GM23248 (cell line): ENCODE measurements at places on chromosomes 6 and 20.

- DNase-seq, result no peak
Observed at GRCh38 chr6:166640342-166641043, 13.4 kb upstream of the RPS6KA2 start.

- DNase-seq, result no peak
Observed at GRCh38 chr6:166737261-166737660, 110.2 kb upstream of the RPS6KA2 start.

DNA sequence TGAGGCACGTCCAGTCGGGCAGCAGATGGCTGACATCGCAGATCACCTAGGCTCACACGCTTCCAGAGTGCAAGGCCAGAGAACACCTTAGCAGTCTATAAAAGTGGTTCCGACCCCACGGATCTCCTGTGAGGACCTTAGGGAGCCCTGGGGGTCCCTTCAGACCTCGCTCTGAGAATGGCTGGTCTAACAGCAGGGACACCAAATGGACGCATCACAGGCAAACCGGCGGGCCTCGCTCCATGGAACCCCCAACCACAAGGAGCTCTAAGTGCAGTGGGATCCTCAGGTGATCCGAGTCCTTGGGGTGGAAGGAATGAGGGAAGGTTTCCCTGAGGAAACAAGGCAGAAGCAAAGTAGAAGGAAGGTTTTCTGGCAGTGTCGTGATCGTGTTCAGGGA, 135.4 kb downstream of the SMOC2 start:
- no peak for DNase-seq

GRCh38 chr20:8129211-8129976, 2.7 kb upstream of the PLCB1 start:
- no peak for DNase-seq

- peak; percentile 52 for DNase-seq
Observed at GRCh38 chr6:118198746-118199145, 291.7 kb downstream of the SLC35F1 start.

DNA sequence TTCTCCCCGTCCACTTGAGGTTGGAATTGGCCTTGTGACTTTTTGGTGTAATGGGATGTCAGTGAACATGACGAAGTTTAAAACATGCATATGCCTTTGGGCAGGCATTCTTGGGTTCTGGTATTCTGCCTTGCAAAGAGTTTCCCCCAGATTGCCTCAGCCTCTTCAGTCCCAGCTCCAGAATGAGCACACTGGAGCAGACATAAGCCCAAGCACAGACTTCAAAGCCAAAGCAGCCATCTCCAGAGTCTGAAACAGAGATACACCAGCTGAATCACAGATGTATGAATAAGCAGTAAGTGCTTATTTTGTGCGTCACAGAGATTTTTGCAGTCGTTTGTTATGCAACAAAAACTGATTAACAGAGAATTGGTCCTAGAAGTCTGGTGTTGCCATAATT, 546.0 kb downstream of the FRK start:
- DNase-seq, result peak; percentile 51

- DNase-seq, result peak; percentile 84
Observed at GRCh38 chr20:44959638-44960102, 527 bp downstream of the TOMM34 start.

DNA sequence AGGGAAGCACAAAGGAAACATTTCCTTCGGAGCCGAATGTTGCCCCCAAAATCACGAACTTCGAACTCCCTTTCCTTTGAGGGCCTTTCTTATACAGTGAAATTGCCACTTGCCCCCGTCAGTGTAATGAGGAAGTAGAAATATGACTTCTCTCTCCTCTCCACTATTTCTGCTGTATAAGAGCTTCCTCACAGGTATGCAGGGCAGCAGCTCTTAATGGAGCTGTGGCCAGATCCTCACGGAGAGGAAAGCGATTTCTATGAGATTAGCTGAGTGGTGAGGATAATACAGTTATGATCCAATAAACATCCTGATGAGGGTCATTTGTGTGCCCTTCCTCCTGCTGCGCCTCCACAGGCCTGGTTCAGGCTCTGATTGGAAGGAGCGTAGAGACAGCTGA, 10.8 kb upstream of the CPNE5 start:
- no peak for DNase-seq

GRCh38 chr6:136160250-136160649, 89.9 kb downstream of the MTFR2 start:
- DNase-seq, result no peak

DNA sequence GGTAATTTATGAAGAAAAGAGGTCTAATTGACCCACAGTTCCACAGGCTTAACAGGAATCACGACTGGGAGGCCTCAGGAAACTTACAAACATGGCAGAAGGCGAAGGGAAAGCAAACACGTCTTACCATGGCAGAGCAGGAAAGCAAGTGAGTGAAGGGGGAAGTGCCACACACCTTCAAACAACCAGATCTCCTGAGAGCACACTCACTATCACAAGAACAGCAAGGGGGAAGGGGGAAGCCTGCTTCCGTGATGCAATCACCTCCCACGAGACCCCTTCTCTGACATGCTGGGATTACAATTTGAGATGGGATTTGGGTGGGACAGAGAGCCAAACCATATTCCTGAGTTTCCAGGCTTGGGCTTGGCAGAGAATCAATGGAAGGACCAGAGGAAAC, 124.1 kb upstream of the RAB32 start:
- no peak for DNase-seq

GRCh38 chr6:15505463-15505918, 157.3 kb downstream of the DTNBP1 start:
- no peak for DNase-seq

DNA sequence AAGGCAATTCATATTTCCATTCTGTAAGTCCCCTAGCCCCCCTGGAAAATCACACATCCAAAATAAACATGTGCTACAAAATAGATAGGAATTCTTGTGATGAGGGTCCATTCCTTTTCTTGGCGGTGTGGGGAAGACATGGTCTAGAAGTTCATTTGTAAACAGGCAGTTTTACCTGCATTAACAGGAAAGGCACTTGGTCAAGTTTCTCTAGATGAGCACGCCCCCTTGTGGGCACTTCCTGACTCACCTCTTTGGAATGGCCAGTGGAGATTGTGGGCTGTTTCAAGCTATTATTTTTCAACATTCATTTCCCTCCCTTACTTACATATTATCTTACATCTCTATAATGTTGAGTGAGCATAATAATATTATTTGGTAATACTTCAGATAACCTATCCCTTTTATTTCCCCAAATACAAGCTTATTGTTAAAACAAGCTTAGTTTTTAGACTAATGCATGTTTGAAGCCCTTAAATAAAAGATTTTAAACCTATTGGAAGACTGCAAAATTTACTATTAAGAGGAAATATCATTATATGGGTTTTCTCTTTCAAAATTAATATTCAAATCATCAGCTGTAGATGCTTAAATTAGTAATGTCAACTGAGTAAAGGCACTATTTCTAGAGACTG, 92.1 kb downstream of the TASP1 start:
- peak; percentile 81 for DNase-seq

- DNase-seq, result no peak
Observed at GRCh38 chr6:40394381-40394780, 192.8 kb downstream of the LRFN2 start.

- peak; percentile 37 for DNase-seq
Observed at GRCh38 chr6:100177956-100178355, 183.9 kb upstream of the MCHR2 start.

DNA sequence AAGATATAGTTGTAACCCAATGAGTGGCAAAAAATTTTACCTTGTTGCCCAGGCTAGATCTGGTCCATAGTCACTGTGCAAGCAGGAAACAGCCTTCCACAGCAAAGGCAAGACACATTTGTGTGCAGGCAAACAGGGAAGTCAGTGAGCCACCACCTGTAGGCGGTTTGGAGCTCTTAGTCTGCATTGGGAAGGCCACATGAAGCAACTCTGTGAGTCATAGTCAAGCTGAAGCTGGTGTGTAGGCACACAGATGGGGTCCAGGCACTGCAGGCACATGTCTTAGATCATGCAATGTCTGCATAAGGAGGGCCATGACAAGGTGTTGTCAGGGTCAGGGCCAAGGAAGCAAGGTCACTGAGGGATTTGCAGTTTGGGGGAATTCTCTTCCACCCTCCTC, 543.2 kb upstream of the EPHA7 start:
- no peak for DNase-seq

DNA sequence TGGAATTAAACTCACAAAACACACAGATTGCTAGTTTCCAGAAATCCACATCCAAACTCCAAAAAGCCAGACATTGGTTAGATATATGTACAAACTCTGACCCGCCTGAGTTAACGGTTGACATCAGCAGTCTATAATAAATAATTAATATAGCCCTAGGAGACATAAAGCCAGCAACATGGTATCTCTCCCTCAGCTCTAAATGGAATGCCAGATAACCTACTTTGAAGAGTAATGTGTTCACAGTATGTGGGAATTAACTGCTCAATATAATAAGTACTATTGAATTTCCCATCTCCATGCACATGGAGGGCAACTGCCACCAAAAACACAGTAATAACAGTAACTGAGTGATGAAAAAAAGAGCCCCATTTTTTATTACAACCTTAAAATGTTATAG, 383.2 kb downstream of the CD83 start:
- no peak for DNase-seq

DNA sequence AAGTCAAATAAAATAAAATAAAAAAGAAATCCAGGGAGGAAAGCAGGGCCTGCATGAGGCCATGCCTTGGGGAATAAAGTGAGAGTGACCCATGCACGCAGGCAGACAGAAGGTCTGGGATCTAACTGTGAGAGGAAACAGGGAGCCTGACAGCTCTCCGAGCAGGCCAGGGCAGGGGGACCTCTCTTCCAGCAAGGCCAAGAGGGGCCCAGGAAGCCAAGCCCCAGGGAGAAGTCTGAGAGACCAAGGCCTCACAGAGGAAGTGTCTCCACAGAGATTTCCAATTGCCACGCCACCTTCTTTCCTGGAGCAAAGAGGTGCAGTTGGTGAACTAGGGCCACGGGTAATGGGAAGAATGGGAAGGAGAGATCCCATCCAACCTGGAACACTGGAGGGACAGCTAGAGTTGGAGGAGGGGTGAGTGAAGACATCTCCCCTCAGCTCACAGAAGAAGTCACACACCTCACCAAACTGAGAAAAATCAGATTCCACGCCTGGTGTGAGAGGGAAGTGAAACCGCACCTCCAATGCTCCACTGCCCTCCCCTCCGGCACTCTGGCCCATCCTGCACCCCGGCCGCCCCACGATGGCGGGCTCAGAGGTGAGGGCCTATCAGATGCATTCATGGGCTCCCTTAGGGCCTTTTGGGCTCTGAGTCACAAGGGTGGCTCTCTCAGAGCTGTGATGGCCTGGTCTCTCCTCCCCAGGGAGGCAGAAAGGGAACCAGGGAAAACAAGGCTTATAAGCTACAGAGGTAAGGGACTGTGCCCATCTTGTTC, 25.1 kb upstream of the TAF8 start:
- DNase-seq, result no peak

- DNase-seq, result no peak
Observed at GRCh38 chr20:58584051-58584824, 66.8 kb upstream of the STX16 start.

DNA sequence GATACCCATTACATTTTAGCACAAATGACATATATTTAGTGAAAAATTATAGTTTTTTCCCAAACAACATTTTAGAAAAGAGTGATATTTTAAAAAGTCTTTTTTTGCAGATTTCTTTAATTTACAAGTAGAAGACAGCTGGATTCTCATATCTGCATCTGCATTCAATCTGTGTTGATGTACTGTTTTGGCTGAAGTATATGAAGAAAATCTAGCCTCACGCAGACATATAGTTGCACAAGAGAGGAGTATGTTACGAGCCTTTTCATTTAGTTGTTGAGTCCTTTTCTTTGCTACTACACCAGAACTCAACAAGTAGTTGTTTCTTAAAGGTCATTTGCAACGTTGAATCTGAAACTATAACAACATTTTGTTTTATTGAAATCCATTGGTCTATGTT, 314.3 kb upstream of the SUPT3H start:
- no peak for DNase-seq

DNA sequence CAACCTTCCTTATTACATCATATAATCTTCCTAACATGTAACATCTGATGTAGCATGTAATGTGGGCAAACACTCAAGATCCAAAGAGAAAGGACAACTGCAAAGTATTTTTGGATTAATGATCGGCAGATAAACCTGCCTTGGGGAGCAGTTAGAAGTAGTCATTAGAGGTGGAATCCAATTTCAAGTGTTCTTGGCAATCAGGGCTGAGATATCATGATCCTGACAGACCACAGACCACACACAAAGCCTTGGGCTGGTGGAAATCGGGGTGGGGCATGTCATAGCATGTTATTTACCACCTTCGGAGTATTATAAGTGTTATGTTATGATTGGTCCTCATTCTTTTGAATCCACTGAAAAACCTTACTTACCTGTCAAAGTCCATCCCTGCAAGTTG, 16.3 kb downstream of the NCOA5 start:
- DNase-seq, result no peak

DNA sequence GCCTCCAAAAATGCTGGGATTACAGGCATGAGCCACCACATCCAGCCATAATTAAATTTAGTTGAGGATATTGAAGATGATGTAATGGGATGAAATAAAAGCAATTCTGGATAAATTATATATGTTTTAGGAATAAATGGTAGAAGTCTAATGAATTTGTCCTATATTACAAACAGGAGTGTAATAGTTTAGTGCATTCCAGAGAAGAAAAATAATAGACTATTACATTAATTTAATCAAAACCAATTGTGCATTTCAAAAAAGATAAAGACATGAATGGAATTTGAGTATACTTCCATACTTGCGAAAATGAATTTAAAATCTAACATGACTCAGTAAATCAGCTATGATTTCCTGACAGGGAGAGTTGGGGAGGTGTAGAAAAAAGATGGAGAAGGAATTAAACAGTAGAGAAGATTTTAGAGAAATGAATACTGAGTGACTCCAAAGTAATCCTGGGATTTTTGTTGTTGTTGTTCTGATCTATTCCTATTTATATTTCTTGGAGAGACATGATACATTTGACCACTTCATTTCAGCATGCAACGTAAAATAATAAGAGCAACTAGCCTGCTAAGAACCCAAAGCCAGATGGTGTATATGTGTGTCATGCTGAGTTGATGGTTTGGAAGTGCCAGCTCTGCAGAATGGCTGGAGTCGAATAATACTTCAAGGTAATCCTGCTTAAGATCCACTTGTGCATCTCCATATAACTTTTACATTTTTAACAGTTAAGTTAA, 67.4 kb downstream of the AIG1 start:
- no peak for DNase-seq

DNA sequence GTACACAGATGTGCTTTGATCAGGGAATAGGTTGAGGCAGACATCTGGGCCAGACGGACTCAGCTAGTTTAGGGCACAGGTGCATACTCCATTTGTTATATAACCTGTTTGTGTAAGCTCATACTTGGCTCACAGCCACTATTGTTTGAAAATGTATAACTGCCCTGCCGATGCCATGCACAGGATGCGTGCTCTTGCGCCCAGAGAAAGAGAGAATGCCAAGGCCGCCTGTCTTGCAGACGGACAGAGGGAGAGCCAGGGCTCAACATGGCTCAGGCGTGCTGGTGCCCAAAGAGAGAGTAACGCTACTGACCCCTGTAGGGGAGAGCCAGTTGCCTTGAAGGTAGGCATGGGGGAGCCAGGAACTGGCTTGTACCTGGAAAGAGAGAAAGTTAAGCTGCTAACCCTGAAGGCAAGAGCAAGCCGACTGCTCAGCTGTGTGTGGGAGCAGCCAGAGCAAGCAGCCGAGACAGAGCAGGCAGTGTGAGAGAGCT, 57.7 kb downstream of the FAM229B start:
- no peak for DNase-seq

- peak; percentile 11 for DNase-seq
Observed at GRCh38 chr20:9286501-9287461, 217.9 kb downstream of the PLCB4 start.
